ENCODE measurements at places on chromosomes 13 and 19. TPM values are rescaled to one million over a fixed set of nuclear protein-coding genes. Genes with fewer than 3 reads are reported as not detected.

DNA sequence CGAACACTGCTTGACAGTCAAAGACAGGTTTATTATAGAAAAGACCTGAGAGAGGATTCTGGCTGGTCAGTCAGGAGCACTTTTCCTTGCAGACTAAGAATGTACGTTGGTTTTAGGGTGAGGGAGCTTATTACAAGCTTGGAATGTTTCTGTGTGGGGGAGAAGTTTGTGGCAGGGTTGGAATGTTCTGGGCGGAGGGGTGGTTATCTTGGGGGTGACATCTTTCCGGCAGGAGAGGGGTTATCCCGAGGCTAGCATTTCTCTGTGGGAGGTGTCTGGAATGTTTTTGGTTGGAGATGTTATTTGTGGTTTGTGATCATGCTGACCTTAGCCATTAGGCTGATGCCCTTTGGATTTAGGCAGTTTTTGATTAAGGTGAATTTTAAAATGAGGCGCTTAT, 61.8 kb downstream of the ZNF136 start:
- no peak overlapping the region for H3K4me3 ChIP-seq
- no peaks in the 10 kb centered on the region for H3K36me3 ChIP-seq
- no peak for DNase-seq

GRCh38 chr13:40776681-40777165, 5.7 kb upstream of the MRPS31 start:
- no peaks in the 10 kb centered on the region for H3K27me3 ChIP-seq
- H3K27ac ChIP-seq, result no peak overlapping the region
- H3K4me1 ChIP-seq, result no peaks in the 10 kb centered on the region
- no peak for DNase-seq
- no peak overlapping the region for H3K4me3 ChIP-seq

DNA sequence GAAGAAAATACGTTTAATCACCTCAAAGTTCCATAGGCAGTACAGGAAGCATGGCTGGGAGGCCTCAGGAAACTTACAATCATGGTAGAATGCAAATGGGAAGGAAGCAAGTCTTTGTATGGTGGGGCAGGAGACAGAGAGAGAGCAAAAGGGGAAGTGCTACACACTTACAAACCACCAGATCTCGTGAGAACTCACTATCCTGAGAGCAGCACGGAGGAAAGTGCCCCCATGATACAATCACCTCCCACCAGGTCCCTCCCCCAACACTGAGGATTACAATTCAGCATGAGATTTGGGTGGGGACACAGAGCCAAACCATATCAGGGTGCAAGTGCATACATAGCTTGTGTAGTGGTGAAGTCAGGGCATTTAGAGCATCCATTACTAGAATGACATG, 92.3 kb upstream of the ANKRD10 start:
- no peak overlapping the region for H3K4me3 ChIP-seq
- no peaks in the 10 kb centered on the region for H3K36me3 ChIP-seq
- H3K27me3 ChIP-seq, result no peaks in the 10 kb centered on the region
- no peak overlapping the region for H3K27ac ChIP-seq

DNA sequence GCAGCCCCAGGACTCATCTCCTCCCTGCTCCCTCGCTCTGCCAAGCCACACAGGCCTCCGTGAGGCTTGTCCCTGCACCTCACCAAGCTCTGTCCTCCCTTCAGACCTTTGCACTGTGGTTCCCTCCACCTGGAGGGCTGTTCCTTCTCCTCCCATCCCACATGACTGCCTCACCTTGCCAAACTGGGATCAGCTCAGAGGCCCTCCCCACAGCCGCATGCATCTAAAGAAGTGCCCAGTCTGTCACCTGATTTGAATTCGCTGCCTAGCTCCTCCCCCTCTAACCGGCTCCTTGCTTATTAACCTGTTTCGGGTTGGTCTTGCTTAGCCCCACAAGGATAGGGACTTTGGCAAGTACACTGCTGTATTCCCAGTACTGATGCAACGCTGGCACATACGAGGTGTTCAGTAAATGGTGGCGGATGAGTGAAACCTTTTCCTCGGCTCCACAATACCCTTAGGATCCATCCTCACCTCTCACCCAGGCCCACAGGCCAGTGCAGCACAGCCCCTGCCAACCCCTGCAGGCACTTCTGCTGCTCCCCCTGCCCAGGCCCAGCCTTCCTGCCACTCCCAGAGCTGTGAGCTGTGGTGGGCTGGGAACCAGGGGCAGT, 4.4 kb downstream of the AKT2 start:
- no peaks in the 10 kb centered on the region for H3K36me3 ChIP-seq
- peak overlapping the region; percentile 31 for H3K27ac ChIP-seq
- H3K27me3 ChIP-seq, result no peaks in the 10 kb centered on the region
- H3K4me3 ChIP-seq, result no peak overlapping the region
- no peak for DNase-seq

DNA sequence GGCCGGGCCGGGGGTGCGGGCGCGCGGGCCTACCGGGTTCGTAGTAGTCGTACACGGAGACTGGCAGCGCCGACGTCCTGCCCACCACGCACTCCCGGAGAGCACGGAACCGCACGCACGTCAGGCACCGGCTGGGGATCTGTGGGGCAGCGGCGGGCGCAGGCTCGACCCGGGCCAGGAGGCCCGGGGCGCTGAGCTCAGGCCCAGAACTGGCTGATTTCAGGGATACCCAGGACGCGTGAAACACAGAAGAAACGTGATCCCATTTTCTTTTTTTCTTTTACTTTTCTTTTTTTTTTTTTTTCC, 9.0 kb downstream of the F2RL3 start:
- peaks cover 3% of the 10 kb centered on the region for H3K4me1 ChIP-seq
- no peak overlapping the region for H3K27ac ChIP-seq
- DNase-seq, result no peak

DNA sequence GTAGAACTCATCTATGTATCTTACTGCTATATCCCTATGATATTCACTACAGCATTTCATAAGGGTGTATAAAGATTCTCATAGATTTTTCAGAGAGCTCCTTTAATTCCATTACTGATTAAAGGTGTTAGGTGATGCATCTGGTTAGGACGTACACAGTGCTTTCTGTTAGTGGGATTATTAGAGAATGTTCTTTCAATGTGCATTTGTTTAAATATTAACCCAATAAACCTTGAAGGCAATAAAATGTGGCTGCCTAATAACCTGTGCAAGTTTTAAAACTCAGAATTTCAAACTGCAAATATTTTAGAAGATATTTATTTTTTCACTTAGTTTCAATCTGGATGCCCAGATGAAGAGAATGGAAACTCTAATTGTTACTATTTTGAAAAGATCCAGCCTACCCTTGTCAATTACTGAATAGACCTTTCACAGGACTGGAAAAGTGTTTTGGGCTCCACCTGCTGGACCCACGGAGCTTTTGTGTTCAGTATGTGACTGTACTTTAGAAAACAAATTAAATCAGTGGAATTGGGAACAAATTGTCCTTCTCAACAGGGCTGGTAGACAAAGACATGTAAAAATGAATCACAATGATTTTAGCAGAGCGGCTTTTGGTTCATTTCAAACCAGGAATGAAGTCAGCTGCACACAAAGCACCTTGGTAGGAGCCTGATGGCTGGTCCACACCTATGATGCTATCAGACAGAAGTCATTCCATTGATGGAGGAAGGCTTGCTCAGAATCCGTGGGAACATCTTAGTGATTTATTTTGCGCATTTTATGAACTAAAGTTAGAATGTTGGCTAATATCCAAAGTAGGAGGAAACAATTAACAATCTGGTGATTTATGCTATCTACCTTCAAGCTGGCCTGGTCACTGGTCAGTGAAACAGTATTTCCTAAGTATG, 89.4 kb upstream of the RAP2A start:
- H3K27ac ChIP-seq, result no peak overlapping the region
- H3K36me3 ChIP-seq, result no peaks in the 10 kb centered on the region
- H3K27me3 ChIP-seq, result no peaks in the 10 kb centered on the region
- H3K4me3 ChIP-seq, result no peak overlapping the region

GRCh38 chr19:58183817-58184215, 955 bp downstream of the ZNF274 start:
- H3K27ac ChIP-seq, result peak overlapping the region; percentile 99
- H3K4me3 ChIP-seq, result peak overlapping the region; percentile 94
- peaks cover 9% of the 10 kb centered on the region for H3K36me3 ChIP-seq
- no peaks in the 10 kb centered on the region for H3K27me3 ChIP-seq
- no peaks in the 10 kb centered on the region for H3K4me1 ChIP-seq

- no peaks in the 10 kb centered on the region for H3K36me3 ChIP-seq
- H3K4me3 ChIP-seq, result no peak overlapping the region
- peaks cover 9% of the 10 kb centered on the region for H3K4me1 ChIP-seq
- DNase-seq, result no peak
- H3K27me3 ChIP-seq, result peaks cover 15% of the 10 kb centered on the region
- no peak overlapping the region for H3K27ac ChIP-seq
Observed at GRCh38 chr13:99897076-99897440, 74.5 kb downstream of the ZIC5 start.

- peaks cover 21% of the 10 kb centered on the region for H3K4me1 ChIP-seq
- no peak overlapping the region for H3K27ac ChIP-seq
- no peak for DNase-seq
- H3K27me3 ChIP-seq, result peaks cover 3% of the 10 kb centered on the region
- H3K4me3 ChIP-seq, result peak overlapping the region; percentile 97
Observed at GRCh38 chr19:29665826-29666577, 741 bp downstream of the PLEKHF1 start.

GRCh38 chr13:101127741-101128353, 288.5 kb downstream of the NALCN start:
- H3K4me3 ChIP-seq, result no peak overlapping the region
- H3K27me3 ChIP-seq, result no peaks in the 10 kb centered on the region
- no peak for DNase-seq
- H3K4me1 ChIP-seq, result no peaks in the 10 kb centered on the region
- no peak overlapping the region for H3K27ac ChIP-seq
- H3K36me3 ChIP-seq, result no peaks in the 10 kb centered on the region

GRCh38 chr13:46297361-46297811, 85.7 kb downstream of the LRRC63 start:
- H3K4me3 ChIP-seq, result no peak overlapping the region
- H3K36me3 ChIP-seq, result no peaks in the 10 kb centered on the region
- H3K4me1 ChIP-seq, result no peaks in the 10 kb centered on the region
- H3K27me3 ChIP-seq, result no peaks in the 10 kb centered on the region

CGB2 gene
- total RNA-seq, result 0.71 TPM

ADGRE2 gene
- 4.5 TPM for total RNA-seq

CYSLTR2 gene
- not detected for total RNA-seq

SDHAF1 gene
- 16.8 TPM for total RNA-seq

ZNF534 gene
- total RNA-seq, result not detected

LRRC8E gene
- total RNA-seq, result 3.4 TPM

Data from H1 (cell line).